ENCODE measurements at places on chromosomes 3 and 15.

GRCh38 chr3:50389414-50389767 is 30.1 kb upstream of the TMEM115 start:
- DNase-seq, result no peak

GRCh38 chr3:143132246-143132980 is 12.8 kb downstream of the CHST2 start:
- no peak for DNase-seq

- no peak for DNase-seq
Measured at GRCh38 chr3:177005718-177006405, 191.4 kb downstream of the TBL1XR1 start.

- no peak for DNase-seq
Measured at GRCh38 chr3:186825294-186825821, 17.2 kb upstream of the ADIPOQ start.

DNA sequence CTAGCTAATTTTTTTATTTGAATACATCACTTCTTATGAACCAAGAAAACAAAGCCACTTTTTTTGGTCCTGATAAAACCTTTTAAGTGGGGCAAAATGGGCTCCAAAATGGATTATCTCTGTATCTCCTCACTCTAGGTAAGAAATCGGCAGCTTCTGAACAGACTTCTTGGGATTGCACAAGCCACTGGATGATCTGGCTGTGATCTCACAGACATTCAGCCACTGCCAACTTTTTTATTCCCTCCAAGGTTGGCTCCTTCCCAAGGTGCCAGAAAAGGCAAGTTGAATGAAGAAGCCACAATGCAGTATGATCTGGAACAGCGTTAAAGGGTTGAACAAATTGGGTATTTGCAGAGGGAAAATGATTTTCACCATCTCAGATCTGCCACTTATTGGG is 73.2 kb downstream of the PRICKLE2 start:
- DNase-seq, result no peak

DNA sequence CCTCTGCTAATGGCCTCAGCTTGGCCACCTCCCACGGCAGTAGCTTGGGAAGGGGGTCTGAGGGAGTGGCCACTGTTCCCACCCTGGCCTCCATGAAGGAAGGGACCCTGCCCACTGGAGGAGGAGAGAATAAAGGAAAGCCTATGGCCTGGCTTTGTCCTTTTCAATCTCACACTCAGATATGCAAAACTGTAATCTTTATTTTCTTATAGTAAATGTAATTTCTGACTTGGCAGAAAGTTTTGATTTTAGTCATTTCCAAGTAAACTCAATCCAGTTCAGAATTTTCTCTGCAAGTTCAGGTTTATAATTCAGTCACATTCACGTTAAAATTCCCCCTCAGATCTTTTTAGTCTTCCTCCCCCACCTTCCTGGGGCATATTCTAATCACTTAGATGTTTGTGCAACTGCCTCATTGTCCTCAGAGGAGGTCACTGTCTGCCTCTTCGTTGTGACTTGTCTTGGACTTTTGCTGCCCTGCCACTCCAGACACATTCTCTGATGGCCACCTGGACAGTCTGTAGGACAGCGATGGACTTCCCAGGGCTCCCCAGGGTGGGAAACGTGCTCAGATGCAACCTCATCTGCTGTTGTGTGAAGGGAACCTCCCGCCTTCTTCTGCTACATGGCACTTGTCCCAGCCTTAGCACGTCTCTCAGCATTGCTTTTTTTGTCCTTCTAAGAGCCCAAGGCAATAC is 222.8 kb upstream of the TBL1XR1 start:
- DNase-seq, result no peak

- no peak for DNase-seq
Measured at GRCh38 chr3:20064796-20065564, 24.7 kb downstream of the KAT2B start.

- DNase-seq, result no peak
Measured at GRCh38 chr3:161082063-161082462, 23.1 kb downstream of the B3GALNT1 start.

DNA sequence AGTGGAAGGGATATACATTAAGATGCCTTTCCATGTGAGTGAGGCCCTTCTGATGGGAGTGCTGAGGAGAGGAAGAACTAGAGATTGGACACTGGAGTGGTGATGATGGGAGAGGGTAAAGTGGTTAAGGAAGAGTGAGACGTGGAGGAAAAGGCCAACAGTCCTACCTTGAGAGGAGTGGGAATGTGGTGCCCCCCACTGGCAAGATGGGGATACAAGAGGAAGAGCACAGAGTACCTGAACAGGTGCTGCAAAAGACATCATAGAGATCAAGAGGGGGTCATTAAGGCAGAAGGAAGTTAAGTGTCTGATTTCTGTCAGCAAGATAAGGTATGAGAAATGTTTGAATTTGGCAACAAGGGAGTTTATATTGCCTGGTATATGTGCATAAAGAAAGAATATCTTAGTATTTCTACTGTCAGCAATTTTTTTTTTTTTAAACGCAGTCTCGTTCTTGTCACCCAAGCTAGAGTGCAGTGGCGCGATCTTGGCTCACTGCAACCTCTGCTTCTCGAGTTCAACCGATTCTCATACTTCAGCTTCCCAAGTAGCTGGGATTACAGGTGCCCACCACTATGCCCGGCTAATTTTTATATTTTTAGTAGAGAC is 34.0 kb downstream of the ARIH2 start:
- peak; percentile 70 for DNase-seq

- no peak for DNase-seq
Measured at GRCh38 chr15:45274636-45275380, 22.8 kb downstream of the SLC28A2 start.

DNA sequence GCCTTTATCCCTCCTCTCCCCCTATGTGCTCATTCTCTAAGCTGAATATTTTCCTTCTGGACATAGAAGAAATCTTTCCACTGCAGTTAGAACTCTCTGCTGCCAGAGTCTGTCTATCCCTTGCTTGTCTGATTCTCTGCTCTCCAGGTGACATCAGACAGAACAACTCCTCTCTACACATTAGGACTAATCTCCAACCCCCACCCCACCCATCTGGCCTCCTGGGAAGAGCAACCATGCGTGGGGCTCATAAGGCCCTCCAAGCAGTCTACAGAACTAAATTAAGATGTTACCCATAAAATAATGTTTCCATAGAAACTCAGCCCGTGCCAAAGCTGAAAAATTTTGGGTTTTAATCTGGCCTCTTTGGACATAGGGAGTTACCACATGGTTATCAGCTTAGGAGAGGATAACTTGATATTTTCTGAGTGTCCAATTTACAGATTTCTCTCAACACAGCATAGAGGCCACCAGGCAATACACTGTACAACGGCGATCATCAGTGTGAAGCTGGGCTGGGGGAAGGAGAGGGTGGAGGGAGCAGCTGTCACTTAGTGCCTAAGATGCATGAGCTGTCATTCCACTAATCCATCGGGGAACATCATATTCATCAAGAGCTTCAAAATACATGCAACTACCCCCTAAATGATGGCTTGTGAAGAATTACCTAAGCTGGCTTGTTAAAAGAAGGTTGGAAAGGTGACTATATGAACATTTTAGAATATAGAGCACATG is 199.4 kb downstream of the CLSTN2 start:
- no peak for DNase-seq

GRCh38 chr15:78257681-78258080 is 6.7 kb upstream of the DNAJA4 start:
- no peak for DNase-seq

GRCh38 chr15:73021139-73021621 is 31.1 kb upstream of the NEO1 start:
- no peak for DNase-seq

GRCh38 chr3:13525827-13526625 is 22.9 kb upstream of the FBLN2 start:
- DNase-seq, result no peak

DNA sequence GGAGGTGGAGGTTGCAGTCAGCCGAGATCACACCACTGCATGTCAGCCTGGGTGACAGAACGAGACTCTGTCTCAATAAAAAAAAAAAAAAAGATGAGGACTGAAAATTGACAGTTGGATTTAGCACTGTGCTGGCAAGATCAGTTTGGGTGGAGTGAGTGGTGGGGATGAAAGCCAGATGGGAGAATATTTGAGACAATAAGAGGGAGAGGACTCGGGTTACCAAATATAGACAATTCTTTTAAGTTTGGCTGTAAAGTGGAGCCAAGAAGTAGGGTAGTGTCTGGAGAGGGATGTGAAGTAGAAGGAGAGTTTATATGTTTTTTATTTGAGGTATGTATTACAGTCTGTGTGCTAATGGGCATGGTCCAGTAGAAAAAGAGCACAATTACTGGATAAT is 20.4 kb downstream of the TMOD3 start:
- DNase-seq, result no peak

Data from CD4-positive, alpha-beta T cell treated with Interleukin-10 for 1 hour (primary cell).